DMS79 (cell line): ENCODE measurements at places on chromosomes 4 and X.

- no peak for DNase-seq
These were observed 116.7 kb upstream of the TMEM164 start for GRCh38 chrX:109886122-109886761.

GRCh38 chr4:173434231-173434630, 35.3 kb upstream of the SCRG1 start:
- no peak for DNase-seq

DNA sequence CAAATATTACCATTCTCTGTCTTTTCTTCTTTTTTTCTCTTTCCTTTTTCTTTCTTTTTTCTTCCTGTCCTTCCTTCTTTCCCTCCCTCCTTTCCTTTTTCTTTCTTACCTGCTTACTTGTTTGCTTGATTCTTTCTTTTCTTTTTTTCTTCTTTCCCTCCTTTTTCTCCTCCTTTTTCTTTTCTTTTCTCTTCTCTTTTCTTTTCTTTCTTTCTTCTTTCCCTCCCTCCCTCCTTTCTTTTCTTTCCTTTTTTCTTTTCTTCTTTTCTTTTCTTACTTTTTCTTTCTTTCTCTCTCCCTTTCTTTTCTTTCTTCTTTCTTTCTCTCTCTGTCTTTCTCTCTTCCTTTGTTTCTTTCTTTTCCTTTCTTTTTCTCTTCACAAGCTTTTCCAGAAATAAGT, 697.4 kb upstream of the ADGRL3 start:
- no peak for DNase-seq

- no peak for DNase-seq
These were observed 20.4 kb downstream of the PAPSS1 start for GRCh38 chr4:107699466-107700206.

- DNase-seq = no peak
These were observed 417.1 kb upstream of the MAGEB16 start for GRCh38 chrX:35380808-35381700.

DNA sequence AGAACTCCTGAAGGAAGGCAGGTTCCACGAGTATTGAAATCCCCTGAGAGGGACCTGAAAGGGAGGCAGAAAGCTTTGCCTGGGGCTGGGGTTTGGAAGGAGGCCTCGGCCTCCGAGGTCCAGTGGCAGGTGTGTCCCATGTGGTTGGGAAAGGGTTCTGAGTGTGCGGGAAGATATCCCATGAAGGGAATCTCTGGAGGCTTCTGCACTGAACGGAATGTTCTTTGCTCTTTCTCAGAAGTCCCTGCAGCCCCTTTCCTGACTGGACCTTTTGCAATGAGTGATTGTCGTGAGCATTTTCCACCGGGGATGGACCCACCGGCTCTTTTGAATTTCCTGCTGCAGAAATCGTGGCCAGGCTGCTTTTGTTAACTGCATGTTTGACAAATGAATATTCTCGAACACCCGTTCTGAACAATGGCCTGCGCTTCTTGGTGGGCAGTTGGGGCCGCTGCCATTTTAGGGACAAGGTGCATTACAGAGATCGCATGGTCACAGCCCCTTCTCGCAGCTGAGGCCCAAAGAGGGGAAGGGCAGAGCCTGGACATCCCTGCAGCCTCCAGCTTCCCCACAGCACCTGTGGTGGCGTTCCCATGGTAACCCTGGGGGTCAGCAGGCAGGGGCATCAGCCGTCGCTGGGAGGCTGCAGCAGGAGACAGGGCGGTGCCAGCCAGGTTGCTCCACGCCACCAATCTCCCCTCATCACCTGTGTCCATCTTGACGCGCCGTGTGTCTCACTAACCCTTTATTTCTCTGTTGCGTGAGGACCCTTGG, 18.3 kb upstream of the HTRA3 start:
- DNase-seq = no peak

DNA sequence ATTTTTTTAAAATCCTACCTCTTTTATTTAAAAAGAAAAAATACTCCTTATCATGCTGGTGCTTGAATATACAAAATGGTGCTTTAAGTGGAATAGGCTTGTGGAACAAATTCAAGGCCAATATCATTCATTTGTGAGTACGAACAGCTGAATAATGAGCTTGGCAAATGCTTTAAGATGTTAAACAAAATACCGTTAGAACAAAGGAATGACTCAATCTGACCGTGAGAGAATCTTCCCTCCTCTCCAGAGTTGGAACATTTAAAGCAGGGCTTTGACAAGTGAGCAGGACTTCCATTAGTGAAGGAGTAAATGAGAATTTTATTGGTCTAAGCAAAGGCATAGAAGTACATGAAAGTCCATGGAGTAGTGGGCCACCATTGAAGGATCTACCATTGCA, 74.5 kb downstream of the DCLK2 start:
- DNase-seq = no peak

DNA sequence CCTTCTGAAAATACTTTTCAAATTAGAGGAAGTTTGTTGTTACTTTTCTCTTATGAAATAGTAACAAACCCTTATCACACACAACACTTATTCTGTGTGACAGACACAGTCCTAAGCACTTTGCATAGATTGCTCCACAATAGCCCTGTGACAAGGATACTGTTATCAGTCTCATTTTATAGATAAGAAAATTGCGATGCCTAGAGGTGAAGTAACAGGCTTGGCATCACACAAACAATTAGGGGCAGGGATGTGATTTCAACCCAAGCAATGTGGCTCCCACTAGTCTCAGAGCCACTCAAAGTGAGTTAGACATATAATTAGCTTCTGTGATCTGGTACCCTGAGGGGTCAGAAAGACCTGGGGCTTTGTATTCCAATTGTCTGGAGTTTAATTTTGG, 339.9 kb downstream of the FBXO8 start:
- DNase-seq = no peak

- DNase-seq = no peak
These were observed 14.9 kb downstream of the ABCG2 start for GRCh38 chr4:88143504-88143903.
